ENCODE measurements at places on chromosomes 4 and X.

GRCh38 chr4:101439926-101440325 is 92.6 kb upstream of the PPP3CA start:
- DNase-seq = no peak

DNA sequence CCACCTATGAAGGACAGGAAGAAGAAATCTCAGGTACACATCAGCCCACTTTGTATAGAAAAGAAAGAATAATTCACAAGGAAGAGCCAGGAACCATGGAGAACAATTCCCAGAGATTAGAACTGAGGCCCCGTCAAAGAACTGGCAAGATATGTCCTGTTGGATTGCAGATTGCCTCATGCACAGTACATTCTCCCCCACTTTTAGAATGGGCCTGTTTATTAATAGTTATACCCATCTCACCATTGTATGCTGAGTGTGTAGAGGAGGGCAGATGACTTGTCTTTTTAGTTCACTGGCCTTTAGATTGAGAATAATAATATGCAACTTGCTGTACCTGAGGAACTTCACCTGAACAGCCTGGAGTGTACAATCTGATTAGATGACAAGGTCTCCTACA is 315.6 kb upstream of the HAND2 start:
- no peak for DNase-seq

DNA sequence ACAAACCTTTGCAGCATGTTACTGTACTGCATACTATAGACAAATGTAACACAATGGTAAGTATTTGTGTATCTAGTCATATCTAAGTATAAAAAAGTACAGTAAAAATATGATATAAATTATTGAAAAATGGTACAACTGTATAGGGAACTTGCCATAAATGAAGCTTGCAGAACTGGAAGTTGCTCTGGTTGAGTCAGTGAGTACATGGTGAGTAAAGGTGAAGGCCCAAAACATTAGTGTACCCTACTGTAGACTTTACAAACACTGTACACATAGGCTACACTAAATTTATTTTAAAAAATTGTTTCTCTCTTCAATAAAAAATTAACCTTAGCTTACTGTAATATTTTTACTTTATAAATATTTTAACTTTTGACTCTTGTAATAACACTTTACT is 25.8 kb downstream of the SPIN3 start:
- DNase-seq = no peak

DNA sequence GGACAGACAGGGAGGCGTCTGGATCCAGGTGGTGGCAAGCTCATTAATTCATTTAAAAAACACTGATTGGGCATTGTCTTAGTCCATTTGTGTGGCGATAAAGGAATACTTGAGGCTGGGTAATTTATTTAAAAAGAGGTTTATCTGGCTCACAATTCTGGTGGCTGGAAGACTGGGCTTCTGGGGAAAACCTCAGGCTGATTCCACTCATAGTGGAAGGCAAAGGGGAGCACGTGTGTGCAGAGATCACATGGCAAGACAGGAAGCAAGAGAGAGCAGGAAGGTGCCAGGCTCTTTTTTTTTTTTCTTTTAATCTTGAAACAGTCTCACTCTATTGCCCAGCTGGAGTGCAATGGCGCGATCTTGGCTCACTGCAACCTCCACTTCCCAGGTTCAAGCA is 100.2 kb upstream of the METTL14 start:
- DNase-seq = no peak

GRCh38 chrX:66833426-66833825 is 194.5 kb upstream of the EDA2R start:
- DNase-seq = no peak

DNA sequence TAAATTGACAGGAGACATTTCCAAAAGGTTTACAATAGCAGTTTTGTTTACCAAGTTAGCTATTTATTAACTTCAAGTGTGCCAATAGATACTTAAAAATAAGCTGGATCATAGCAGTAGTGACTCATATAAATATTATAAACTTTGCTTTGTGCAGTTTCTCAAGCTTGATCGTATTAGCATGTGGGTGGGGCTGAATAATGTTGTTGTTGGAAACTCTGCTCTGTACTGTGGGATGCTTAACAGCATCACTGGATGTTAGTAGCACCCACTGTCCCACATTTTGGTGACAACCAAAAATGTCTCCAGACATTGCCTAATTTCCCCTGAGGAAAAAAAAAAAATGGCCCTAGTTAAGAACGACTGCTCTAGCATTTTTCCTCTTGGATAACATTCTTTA is 855.2 kb upstream of the ADGRL3 start:
- no peak for DNase-seq

DNA sequence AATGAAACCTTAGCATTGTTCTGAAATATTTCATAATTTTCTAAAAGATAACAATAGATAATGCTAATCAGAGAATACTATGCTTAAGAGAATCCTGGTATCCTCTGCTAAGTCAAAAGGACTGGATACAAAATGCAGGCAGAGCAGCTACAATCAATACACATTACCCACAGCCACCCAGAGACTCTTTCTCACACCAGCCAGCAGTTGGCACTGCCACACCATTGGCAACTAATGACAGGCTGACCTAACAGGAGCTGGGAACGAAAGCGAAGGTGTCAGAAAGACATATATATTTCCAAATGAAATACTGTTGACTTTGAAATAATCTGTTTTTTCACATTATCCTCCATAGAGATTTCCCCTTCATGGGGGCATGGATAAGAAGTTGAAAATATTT is 122.6 kb upstream of the PLAC1 start:
- DNase-seq = no peak

GRCh38 chr4:153785910-153786721 is 2.8 kb downstream of the SFRP2 start:
- no peak for DNase-seq

GRCh38 chrX:25198891-25199290 is 183.1 kb upstream of the ARX start:
- DNase-seq = no peak

DNA sequence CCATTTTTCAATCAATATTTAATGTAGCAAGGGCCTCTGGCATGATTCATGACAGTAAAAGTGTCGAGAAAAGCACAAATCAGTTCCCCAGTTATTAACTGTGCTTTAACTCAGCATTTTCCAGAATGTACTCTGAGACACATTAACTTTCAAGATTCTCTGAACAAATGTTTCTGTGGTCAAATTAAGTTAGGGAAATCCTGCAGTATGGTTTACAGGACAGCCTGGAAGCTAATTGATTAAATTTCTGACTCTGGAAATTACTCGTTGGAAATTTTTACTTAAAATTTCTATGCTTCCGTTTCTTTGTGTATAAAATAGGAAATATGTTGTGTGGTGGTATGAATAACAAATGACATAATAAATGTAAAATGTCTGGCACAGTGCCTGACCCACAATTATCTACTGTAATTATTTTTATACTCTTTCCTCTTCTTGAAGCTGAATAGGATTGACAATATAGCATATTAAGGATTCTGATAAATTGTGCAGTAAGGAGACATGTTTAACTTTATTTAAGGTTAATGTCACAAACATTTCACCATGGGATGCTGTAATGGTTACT is 33.7 kb downstream of the STK32B start:
- no peak for DNase-seq

DNA sequence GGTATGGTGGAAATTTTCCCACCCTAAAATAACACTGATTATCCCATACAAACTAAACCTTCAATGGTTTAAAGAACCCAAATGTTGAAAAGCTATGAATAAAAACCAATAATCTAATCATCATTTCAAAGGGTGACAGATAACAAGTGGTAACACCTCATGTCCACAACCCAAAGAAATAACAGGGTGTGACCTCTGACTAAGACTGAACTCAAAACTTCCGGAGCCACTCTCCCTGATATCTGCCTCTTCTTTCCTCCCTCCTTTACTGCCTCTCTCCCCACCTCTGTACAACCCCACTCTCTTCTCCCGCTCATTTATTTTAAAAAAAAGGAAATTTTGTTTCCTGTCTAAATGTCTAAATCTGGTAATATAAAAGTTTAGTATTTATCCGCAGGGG is 11.5 kb downstream of the FBXW7 start:
- DNase-seq = no peak

All from stimulated activated effector memory CD8-positive, alpha-beta T cell treated with anti-CD3 and anti-CD28 coated beads, Interleukin-12 subunit alpha, Interleukin-12 subunit beta, amount 100 ng/mL, for 72 hours (primary cell).